ENCODE measurements at places on chromosomes 16 and 17.

DNA sequence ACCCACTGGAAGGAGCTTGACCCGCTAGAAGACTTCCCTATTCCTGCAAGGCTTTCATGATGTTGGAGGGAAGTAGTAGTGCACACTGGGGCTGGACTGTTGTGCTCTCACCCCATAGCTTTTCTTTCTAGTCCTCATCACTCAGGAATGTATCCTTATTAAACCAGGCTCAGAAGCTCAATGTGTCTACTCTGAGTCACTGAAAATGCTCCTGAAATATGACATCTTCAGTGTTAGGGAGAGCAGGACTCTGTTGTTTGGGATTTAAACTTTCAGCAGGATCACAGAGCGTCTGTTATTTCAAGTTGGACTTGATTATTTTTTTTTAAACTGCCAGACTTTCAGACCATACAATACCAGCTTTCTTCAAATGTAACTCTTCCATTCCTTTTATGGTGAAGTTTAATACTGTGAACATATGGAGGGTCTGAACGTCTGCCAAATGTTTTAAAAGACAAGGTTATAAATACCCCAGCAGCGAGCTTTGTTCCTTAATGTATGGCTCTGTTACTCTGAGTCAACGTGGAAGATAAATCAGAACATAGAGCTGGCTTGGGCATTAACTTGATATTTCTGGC is 257.5 kb downstream of the CDH11 start:
- no peak for DNase-seq

- DNase-seq = no peak
Observed at GRCh38 chr17:36879624-36880131, 57.6 kb upstream of the LHX1 start.

GRCh38 chr16:35795361-35796029 is 2336.1 kb downstream of the TP53TG3F start:
- no peak for DNase-seq

DNA sequence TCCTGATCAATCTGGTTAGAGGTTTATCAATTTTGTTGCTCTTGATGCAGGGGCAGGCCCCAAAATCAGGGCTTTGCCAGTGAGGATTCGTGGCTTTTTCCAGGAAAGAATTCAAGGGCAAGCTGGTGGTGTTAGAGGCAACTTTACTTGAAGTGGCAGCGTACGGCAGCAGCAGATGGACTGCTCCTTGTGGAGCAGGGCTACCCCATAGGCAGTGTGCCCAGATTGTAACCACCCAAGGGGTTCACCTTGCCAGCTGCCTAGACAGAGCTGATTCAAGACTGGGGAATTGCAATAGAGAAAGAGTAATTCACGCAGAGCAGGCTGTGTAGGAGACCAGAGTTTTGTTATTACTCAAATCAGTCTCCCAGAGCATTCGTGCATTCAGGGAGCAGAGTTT is 16.7 kb downstream of the DRC7 start:
- no peak for DNase-seq

- DNase-seq = no peak
Observed at GRCh38 chr16:29791845-29792807, 1.6 kb downstream of the KIF22 start.

DNA sequence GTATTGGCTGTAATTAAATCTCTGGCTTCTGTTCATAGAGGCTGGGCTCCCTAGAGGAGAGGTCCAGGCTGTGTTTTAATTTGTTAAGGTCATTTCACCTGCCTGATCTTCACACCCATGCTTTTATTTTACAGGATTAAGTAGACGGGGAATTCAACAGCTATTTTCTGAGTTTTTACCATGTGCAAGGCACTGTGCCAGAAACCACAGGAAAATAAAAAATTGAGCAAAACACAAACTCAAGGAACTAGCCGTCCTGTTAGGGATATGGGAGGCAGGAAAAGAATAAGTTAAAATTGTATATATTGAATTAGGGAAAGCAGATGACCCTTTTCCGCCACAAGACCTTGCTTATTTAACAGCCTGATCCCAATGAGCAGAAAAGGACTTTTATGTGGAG is 29.1 kb downstream of the HS3ST3A1 start:
- no peak for DNase-seq

DNA sequence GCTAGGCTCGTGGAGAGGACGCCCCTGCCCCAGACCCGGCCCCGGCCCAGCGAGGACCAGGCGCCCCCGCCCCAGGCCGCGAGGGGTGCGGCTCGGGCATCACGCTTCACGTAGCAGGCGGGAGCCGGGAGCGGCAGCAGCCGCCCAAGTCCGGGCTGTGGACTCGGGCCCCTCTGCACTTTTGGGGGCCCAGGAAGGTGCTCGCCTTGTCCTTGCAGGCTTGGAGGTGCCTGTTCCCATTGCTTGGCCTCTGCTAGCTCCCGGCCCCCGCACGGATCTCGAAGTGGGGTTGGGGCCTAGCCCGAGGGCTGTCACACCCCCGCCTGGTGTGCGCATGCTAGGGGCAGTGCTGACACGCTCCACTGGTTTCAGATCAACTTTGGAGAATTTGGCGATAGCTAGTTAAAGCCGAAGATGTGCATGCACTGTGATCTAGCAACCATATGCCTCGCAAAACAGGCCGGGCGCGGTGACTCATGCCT is 55.7 kb downstream of the WSB1 start:
- no peak for DNase-seq

- DNase-seq = no peak
Observed at GRCh38 chr16:4696172-4696904, 3.0 kb downstream of the NUDT16L1 start.

DNA sequence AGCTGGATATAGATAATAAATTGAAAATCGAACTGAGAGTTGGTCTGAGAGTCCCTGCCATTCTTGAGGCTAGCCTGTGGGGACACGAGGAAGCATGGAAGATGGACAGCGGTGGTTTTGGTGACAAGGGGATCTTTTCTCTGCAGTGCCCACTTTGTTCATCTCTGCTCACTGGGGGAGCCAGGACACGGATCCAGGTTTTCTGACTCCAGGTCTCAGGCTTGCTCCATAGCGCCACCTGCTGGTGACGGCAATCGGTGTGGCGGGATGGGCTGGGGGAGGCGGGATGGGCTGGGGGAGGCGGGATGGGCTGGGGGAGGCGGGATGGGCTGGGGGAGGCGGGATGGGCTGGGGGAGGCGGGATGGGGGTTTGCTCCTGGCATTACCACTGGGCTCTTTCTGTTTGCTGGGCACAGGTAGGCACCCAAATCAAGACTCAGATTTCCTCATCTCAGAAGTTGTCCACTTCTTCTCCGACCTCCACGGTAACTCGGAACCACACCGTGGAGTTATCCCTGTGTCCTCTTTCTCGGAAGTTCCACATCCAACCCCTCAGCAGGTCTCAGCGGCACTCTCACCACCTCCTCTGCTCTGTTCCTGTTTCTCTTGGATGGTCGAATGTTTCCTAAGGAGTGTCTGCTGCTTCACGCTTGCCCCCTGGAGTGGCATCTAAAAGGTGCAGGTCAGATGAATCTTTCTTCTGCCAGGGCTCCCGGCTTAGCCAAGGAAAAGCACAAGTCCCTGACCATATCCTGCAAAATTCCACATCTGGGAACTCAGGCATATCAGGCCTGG is 142.4 kb downstream of the CYLD start:
- no peak for DNase-seq

DNA sequence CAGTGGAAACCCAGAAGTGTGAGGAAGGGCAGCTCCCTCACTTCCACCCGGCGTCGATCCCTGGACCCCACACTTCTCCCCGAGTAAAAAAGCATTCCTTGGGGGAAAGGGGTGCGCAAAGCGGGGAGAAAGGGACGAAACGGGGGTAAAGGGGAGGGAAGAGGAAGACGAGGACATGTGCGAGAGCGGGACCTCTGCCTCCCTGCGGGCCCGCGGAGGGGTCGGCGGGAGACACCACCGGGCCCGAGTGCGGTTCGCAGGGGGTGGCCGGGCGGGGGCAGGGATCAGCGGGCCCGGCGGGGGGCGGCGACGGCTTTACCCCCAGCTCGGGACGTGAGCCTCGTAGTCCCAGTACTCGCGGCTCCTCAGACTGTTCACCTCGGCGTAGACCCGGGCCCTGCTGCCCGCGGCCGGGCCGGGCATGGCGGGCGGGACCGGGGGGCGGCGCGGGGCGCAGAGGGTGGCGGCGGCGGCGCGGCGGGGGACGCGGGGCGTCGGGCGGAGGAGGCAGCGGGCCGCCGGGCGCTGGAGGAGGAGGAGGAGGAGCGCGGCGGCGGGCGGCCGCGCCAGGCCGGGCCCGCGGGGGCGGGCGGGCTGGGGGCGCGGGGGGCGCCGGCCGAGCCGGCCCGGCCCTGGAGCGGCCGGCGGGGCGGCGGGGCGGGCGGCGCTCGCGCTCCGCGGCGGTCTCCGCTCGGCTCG is 443 bp downstream of the CSNK2A2 start:
- DNase-seq = no peak

DNA sequence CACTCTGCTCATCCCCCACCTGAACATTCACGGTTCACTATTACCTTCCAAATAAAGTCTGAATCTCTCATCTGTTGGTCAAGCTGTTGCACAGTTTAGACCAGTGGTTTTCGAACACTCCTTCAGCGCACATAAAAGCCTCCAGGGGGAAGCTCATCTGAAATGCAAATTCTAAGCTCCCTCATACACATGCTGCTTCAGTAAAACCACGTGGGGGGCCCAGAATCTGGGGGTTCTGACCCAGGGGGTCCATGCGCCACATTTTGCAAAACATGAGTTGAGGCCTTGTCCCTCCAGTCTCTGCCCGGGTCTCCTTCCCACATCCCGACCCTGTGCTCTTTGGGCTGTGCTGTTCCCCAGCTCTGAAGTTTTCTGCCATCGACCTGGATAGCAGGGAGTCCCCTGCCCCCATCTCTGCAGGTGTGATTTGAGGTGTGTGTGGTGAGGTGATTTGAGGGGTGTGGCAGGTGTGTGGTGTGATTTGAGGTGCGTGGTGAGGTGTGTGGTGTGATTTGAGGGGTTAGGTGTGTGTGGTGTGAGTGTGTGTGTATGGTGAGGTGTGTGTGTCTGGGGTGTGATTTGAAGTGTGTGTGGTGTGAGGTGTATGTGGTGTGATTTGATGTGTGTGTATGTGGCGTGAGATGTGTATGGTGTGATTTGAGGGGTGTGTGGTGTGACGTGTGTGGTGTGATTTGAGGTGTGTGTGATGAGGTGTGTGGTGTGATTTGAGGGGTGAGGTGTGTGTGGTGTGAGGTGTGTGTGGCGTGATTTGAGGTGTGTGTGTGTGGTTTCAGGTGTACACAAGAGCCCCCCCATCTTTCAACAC is 4.8 kb upstream of the RAB37 start:
- no peak for DNase-seq

- no peak for DNase-seq
Observed at GRCh38 chr17:44267818-44268490, at the start of gene SLC4A1. SLC4A1 (minus strand) TSS chr17:44268135; CDS start chr17:44262866, 5,269 bp downstream.

DNA sequence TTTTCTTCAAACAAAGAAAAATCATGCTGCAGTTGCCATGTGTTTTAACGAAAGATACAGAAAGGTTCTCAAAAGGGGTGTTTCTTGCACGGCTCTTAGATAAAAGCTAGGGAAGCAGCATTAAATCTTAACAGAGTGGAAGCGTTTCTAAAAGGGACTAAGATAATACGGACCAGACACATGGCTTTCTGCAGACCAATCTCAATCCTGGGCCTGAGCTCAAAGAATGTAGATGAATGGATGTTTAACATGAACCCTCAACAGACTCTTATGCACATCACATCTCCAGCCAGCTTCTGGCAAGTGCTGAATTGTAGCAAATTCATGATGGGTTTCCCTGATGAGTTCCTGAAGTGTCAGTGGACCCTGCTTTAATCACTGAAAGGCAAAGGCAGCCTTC is 80.2 kb upstream of the COX10 start:
- no peak for DNase-seq

DNA sequence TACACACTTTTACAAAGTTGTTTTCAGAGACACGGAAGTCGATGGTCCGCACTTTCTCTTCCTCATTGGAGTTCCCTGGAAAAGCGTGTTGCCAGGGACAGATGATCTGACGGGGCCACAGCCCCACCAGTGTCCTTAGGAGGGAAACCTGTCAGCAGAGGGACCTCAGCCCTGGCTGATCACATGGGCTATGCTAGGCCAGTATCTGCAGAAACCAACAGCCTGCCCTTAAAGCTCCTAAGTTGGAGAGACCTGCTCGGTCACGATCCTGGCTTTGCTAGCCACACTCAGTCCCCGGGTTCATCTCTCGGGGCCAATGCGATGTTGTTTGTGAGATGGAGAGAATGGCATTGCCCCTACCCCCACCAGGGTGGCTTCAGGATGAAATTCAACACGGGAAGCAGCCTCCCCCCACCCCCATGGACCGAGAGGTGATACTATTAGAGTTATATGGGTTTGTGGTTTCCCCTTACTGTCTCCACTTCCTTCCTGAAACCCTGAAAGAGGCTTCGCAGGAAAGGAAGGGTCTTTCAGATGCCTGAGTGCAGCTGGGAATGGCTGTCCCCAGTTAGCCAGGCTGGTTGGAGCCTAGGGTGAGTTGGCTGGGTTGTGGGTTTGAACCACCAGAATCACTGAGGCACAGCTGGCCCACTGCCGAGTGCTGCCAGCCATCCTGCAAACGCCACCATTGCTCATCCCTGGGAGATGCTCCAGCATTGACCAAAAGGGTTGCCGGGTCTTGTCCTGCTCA is 16.6 kb downstream of the RMI2 start:
- no peak for DNase-seq

- DNase-seq = no peak
Observed at GRCh38 chr17:33284022-33284421, 9.1 kb downstream of the ASIC2 start.

DNA sequence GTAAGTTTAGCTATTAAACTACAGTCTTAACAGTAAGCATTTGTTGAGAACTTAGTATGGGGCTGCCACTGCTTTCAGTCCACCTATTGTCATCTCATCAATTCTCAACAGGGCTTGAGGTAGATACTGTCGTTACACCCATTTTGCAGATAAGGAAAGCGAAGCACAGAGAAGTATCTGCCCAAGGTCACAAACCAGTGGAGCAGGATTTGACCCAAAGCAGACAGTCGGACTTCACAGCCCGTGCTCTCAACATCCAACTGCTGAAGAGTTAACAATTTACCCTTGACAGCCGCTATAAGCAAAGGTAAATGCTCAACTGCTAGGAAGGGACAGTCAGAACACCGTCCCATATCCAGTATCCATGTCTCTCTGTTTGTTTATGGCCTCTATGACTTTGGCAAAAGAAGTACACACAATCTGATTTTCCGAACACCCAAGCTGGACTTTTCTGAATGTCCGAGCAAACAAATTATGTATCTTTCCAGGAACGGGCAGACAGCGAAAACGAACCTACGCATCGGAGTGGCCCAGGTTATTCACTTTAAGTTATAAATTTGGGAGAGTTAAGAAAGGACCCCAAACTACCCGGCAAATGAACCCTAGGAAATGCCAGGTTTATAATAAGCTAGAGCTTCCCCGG is 1.2 kb downstream of the SIAH1 start:
- DNase-seq = no peak

- DNase-seq = no peak
Observed at GRCh38 chr17:77927777-77928518, 30.6 kb upstream of the TNRC6C start.

All from activated CD4-positive, alpha-beta T cell treated with anti-CD3 and anti-CD28 coated beads for 1 hour (primary cell).